Ovary (tissue), 10 donors: ENCODE measurements at places on chromosomes 1 and 21. TPM values are rescaled to one million over a fixed set of nuclear protein-coding genes. Genes with fewer than 3 reads are reported as not detected.

SYTL1 gene
- 0.73 TPM for total RNA-seq

CAMK1G gene
- 15.7 TPM for total RNA-seq

IPO9 gene
- total RNA-seq = 42.0 TPM

MAP1LC3C gene
- 1.1 TPM for total RNA-seq

DNA sequence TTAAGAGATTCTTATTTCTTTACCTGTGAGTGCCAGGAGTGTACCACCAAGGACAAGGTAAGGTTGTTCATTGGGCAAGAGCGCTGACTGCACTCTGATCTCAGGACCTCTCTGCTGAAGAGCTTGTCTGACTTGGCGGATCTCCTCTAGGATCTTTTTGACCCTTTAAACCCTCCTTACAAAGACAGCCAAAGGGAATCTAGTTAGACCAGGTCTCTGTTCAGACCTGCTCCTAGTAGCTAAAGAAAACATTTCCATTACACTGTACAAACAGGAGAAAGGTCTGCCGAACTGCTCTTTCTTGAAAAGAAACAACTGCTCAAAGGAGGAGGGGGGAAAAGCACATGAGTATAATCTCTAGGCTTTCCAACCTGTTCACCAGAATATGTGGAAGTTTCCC lies 49.3 kb downstream of the SMYD2 start:
- no peak for DNase-seq

DNA sequence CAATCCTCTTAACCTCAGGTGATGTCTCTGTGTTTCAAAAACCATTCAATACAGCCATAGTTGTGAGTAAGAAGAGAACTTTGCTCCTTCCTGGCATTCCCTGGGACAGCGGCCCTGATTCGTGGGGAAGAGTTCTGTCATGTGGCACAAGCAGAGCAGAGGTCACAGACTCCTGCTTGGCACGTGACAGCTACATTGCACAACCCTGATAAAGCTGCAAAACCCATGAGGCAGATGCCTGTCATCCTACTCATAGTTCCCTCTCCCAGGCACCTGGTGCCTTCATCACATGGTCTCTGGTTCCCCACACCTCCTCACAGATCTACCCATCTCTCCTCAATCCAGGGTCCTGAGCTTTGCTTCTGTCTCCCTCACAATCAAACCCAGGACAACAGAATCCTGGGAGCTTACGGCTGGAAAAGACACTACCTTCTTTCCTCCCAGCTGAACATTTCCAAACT lies 70.8 kb downstream of the PLPP3 start:
- DNase-seq = no peak

- no peak for DNase-seq
Measured at GRCh38 chr1:64843675-64844074, 98.8 kb downstream of the RAVER2 start.

DNA sequence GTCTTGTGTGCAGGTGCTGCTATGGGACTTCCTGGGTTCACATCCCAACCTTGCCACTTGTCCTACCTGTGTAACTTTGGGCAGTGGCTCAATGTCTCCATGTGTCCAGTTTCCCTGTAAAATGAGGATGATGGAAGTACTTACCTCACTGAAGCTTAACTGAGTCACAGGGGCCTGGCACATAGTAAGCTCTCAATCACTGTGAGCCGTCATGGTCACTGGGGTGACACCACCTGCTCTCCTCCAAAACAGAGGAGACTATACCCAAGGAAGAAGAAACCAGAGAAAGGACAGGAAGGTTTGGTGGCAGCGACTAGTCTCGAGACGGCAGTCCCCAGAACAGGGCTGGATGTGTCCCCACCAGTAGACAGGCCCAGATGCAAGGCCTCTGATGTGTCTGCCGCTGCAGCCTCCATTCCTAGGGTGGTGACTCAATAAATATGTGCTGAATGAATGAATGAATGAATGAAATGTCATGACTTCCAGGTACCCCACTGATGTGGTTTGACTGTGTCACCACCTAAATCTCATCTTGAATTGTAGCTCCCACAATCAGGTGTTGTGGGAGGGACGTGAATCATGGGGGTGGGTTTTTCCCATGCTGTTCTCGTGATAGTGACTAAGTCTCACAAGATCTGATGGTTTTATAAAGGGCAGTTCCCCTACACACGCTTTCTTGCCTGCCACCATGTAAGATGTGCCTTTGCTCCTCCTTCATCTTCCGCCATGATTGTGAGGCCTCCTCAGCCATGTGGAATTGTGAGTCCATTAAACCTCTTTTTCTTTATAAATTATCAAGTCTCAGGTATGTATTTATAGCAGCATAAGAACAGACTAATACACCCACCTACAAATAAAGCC lies 13.0 kb upstream of the LRP8 start:
- no peak for DNase-seq
